Activated naive CD8-positive, alpha-beta T cell treated with anti-CD3 and anti-CD28 coated beads, Interleukin-2, amount 10 ng/mL, durations not matched to agents 7 days and 5 days (primary cell): ENCODE measurements at places on chromosomes 3 and 15. TPM values are rescaled to one million over a fixed set of nuclear protein-coding genes. Genes with fewer than 3 reads are reported as not detected.

DNA sequence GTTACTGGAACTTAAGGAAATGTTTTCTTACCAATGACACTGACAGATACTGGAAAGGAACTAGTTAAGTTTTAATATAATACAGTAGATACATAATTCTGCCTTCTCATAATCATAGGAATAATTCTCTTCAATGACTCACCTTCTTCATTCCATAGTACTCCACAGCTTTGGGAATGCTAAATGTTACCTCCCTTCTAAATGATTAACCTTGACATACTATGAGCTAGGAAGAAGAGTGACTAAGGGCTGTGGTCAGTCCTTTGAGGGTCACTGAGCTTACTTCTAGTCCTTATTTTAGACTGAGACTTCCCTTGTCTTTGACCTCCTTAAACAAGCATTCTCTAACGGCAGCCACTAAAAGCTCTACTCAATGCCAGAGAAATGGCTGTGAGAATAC, 69.6 kb upstream of the PPIB start:
- no peaks in the 10 kb centered on the region for H3K27me3 ChIP-seq
- no peak overlapping the region for H3K4me3 ChIP-seq
- H3K36me3 ChIP-seq = peaks cover 14% of the 10 kb centered on the region
- H3K4me1 ChIP-seq = peaks cover 7% of the 10 kb centered on the region
- DNase-seq = no peak

DNA sequence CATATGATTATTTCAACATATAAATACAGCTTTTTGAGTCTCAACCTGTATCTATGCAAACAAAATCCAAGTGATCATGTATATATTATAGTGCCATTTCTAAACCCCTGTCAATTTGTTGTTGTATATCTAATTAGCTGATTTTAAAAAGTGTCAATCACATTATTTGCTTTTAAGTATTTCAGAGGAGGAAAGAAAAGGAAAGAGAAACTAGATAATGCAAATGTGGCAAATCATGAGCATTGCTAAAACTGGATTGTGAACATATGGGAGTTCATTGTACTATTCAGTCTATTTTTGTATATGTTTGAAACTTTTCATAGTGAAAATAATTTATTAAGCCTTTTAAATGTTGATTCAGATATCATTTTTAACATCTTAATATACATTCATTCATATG, 190.7 kb downstream of the ZIC4 start:
- no peaks in the 10 kb centered on the region for H3K36me3 ChIP-seq
- no peak for DNase-seq
- no peak overlapping the region for H3K4me3 ChIP-seq
- no peaks in the 10 kb centered on the region for H3K27me3 ChIP-seq
- no peak overlapping the region for H3K27ac ChIP-seq

- H3K27ac ChIP-seq = no peak overlapping the region
- H3K4me3 ChIP-seq = no peak overlapping the region
- DNase-seq = no peak
These were observed 26.4 kb downstream of the FAH start for GRCh38 chr15:80179025-80179759.

GRCh38 chr3:107938143-107938542, 152.7 kb downstream of the CD47 start:
- H3K27me3 ChIP-seq = no peaks in the 10 kb centered on the region
- peaks cover 11% of the 10 kb centered on the region for H3K4me1 ChIP-seq
- H3K36me3 ChIP-seq = no peaks in the 10 kb centered on the region

DNA sequence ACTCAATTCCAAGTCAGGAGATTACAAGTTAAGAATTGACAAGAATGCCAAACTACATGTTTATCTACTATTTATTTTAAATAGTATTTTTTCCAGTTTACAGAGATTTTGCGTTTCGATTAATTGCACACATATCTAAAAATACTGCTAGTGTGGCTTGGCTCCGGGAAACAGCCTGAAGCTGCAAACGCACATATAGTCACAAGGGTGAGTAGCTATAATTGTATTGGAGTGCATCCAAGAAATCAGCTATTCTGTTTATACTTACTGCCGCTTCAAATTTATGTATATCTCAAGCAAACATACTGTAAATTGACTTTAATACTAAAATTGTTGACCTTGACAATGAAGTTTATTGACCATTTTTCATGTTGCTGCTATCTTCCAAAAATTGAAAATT, 77.0 kb upstream of the PLSCR5 start:
- H3K4me3 ChIP-seq = no peak overlapping the region
- no peaks in the 10 kb centered on the region for H3K4me1 ChIP-seq
- no peak for DNase-seq
- no peak overlapping the region for H3K27ac ChIP-seq
- H3K36me3 ChIP-seq = no peaks in the 10 kb centered on the region
- no peaks in the 10 kb centered on the region for H3K27me3 ChIP-seq

The PLOD2 gene
- total RNA-seq = 0.14 TPM
